ENCODE measurements at places on chromosomes 6 and 20.
A peak's percentile ranks its signal among the peaks of the same experiment; 100 is the strongest.

- no peak for DNase-seq
Observed at GRCh38 chr20:63246490-63247288, 7.6 kb downstream of the NKAIN4 start.

GRCh38 chr20:41691443-41691842 is 73.3 kb upstream of the CHD6 start:
- DNase-seq, result no peak

DNA sequence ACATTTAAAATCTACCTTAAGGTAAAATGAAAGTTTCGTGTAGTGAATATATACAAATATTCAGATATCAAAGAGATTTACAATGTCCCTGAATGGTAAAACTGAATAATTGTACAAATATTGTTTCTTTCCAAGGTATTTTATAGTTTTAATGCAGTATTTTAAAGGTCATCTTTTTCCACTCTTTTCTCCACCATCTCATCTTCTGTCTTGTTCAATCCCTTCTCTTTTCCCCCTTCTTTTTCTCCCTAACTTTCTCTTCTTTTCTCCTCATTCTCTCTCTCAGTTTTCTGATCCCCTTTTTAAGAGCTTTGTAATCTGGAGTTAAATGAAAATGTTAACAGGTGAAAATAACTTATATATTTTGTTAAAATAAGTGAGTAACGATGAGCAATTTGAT is 126.9 kb downstream of the ADGRB3 start:
- DNase-seq, result no peak

GRCh38 chr6:144480473-144480872 is 195.3 kb downstream of the UTRN start:
- no peak for DNase-seq

DNA sequence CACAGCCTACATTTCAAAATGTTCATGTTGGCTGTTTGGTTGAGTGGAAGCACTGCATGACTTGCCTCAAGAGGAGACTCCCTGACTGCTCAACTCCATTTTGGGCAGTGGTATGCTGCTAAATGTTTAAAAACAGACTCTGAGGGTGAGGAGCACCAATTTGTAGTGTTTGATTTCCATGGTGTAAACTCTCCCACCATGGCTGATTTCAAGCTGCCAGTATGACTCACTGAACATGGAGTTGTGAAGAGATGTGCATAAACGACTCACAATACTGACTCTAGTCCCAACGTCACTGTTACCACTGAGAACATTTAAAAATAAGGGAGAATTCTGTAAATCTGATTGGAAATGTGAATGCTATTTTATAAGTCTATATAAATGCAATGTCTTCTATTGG is 70.4 kb downstream of the BACH2 start:
- peak; percentile 45 for DNase-seq

GRCh38 chr20:13118676-13119075 is 102.4 kb upstream of the ISM1 start:
- DNase-seq, result no peak

- DNase-seq, result peak; percentile 2
Observed at GRCh38 chr6:123316733-123317323, 319.9 kb downstream of the TRDN start.

DNA sequence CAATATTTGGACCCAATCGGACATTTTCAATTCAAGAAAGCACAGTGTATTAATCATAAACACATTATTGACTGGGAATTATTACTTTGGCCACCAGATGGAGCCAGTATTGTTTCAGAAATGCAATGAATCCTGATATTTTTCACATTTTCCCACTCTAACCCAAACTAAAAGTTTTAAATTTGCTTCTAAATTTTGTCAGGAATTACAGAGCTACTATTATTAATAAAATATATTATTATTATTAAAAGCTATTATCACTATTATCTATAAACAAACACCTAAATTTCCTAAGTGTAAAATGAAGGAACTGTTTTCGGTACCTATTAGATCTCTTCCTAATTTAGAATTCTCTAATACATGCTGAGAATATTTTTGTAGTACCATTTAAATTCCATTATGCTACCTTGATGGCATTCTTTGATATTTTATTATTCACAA is 245.3 kb downstream of the OGFRL1 start:
- peak; percentile 48 for DNase-seq

DNA sequence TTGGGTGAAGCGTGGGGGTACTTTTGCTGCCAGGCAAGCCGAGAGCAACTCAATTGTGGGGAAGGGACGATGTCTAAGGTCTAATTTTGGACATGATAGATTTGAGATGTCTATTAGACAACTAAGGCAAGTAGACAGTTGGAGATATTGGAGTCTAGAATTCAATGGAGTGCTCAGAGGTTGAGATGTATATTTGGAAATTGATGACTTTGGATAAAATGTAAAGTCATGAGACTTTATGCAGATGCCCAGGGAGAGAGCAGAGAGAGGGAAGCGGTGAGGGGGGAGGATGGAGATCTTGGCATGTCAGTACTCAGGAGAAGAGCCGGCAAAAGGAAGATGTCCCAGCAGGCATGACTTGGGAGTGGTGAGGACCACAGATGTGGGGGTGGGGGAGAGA is 6.9 kb downstream of the MYLK2 start:
- no peak for DNase-seq

GRCh38 chr6:32855467-32856174 is 1.6 kb downstream of the PSMB9 start:
- no peak for DNase-seq
